ENCODE measurements at places on chromosomes 2 and 18. TPM values are rescaled to one million over a fixed set of nuclear protein-coding genes. Genes with fewer than 3 reads are reported as not detected.

PARD3B gene
- total RNA-seq: 0.43 TPM

ERFE gene
- not detected for total RNA-seq

LCT gene
- 0.05 TPM for total RNA-seq

RNF152 gene
- total RNA-seq: 0.10 TPM

DNA sequence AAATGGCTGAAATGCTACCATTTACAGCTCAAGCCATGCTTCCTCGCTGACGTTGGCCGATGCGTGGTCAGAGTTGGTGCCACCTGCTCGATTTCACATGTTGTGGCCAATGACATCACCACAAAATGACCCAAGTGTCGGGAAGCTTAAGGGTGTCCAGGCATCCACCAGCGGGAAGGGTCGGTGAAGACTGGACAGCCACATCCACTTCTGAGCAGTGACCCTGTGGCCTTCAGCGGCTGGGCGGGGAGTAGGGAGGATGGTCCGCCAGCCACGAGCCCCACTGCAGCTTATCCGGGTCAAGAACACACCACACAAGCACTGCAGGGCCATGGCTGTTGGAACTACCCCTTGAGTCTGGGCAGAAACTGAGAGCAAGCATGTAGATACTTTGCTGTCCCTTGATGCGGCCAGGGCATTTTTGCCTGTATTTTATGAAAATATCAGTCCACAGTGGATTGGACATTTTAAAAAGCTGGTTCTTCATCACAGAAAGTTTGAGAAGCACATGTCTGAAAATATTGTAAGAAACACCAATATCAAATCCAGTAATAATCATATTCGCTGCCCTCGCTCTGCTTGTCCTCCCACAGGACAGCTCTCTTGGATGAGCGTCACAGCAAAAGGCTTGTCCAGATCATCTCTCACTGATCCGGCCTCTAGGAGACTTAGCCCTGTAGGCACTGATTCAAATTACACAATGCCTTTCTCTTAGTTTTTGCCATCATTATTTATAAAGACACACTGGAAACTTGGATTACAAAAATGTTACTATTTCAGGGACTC lies 174.0 kb downstream of the TWIST2 start:
- no peak overlapping the region for H3K4me3 ChIP-seq
- no peaks in the 10 kb centered on the region for H3K27me3 ChIP-seq
- H3K36me3 ChIP-seq: no peaks in the 10 kb centered on the region

GRCh38 chr2:172582656-172583055 lies 26.8 kb downstream of the PDK1 start:
- H3K4me3 ChIP-seq: no peak overlapping the region
- DNase-seq: no peak
- H3K27me3 ChIP-seq: no peaks in the 10 kb centered on the region

DNA sequence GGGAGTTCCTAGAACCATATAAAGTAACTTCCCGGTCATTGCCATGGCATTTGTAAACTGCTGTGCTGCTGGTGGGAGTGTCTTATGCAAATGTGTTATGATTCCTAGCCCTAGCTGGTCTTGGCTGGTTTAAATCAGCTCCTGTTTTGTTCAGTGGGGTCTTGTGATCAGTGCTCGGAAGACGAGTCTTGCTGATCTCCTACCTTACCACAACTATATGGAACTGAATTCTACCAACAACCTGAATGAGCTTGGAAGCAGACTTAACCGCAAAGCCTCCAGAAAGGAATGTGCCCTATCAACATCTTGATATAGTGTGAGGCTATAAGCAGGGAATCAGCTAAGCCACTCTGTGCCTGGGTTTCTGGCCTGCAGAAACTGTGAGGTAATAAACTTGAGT lies 33.5 kb downstream of the POLE4 start:
- H3K27me3 ChIP-seq: no peaks in the 10 kb centered on the region
- no peak overlapping the region for H3K27ac ChIP-seq
- H3K4me1 ChIP-seq: no peaks in the 10 kb centered on the region
- H3K4me3 ChIP-seq: no peak overlapping the region
- no peaks in the 10 kb centered on the region for H3K36me3 ChIP-seq

DNA sequence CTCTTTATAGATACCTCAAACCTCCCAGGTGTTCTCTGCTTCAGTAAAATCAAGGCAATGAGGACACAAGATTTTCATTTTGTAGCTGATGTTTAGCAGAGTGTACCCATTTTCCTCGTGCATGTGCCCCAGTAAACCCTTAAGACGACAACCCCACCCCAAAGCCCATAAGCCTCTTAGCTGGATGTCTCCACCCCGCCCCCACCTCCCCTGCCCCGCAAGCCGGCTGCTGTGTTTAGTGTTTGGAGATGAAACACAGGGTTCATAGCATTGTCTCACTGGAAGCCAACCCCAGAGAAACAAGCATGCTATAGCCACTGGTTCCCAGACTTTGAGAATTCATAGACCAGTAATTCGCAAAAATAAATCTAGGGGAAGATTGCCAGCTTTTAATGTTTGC lies 5.8 kb upstream of the SAG start:
- no peak overlapping the region for H3K27ac ChIP-seq
- H3K4me3 ChIP-seq: no peak overlapping the region
- no peak for DNase-seq
- H3K27me3 ChIP-seq: no peaks in the 10 kb centered on the region
- H3K36me3 ChIP-seq: no peaks in the 10 kb centered on the region

DNA sequence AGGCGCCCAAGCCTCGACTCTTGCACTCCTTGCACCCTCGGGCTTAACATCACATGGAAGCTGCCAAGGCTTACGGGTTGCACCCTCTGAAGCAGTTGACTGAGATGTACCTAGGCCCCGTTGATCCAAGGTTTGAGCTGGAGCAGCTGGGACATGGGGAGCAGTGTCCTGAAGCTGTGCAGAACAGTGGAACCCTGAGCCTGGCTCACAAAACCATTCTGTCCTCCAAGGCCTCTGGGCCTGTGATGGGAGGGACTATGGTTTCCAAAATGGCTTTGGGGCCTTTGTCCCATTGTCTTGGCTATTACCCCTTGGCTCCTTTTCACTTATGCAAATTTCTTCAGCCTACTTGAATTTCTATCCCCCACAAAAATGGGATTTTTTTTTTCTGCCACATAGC lies 454.0 kb downstream of the PIK3C3 start:
- no peak for DNase-seq
- H3K36me3 ChIP-seq: no peaks in the 10 kb centered on the region
- H3K4me3 ChIP-seq: no peak overlapping the region
- H3K27ac ChIP-seq: no peak overlapping the region
- no peaks in the 10 kb centered on the region for H3K4me1 ChIP-seq

DNA sequence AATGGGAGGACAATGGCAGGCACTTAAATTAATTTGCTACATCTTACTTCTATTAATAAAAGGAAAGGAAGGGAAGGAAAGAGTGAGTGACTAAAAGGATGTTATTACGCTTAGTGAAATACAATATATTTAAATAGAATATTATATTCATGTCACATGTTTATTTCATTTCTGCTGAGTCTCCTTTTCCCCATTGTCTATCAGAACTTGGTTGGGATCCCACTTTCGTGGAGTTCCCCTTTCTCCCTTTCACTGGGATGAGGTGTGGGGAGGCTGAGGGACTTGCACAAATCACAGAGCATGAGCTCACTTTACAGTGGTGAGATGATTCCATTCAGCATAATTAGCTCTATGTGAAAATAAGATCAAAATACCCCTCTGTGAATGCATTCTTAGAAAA lies 730.6 kb downstream of the TSN start:
- no peak overlapping the region for H3K4me3 ChIP-seq
- no peaks in the 10 kb centered on the region for H3K27me3 ChIP-seq
- no peaks in the 10 kb centered on the region for H3K4me1 ChIP-seq
- H3K27ac ChIP-seq: no peak overlapping the region

- H3K4me1 ChIP-seq: no peaks in the 10 kb centered on the region
- peaks cover 15% of the 10 kb centered on the region for H3K27me3 ChIP-seq
- H3K27ac ChIP-seq: no peak overlapping the region
- no peaks in the 10 kb centered on the region for H3K36me3 ChIP-seq
- no peak for DNase-seq
Measured at GRCh38 chr18:21289827-21290226, 47.8 kb downstream of the GREB1L start.
